Stimulated activated CD4-positive, alpha-beta T cell treated with anti-CD3 and anti-CD28 coated beads, Interleukin-15, amount 100 ng/mL, for 1 hour (primary cell): ENCODE measurements at places on chromosomes 2 and 18.

DNA sequence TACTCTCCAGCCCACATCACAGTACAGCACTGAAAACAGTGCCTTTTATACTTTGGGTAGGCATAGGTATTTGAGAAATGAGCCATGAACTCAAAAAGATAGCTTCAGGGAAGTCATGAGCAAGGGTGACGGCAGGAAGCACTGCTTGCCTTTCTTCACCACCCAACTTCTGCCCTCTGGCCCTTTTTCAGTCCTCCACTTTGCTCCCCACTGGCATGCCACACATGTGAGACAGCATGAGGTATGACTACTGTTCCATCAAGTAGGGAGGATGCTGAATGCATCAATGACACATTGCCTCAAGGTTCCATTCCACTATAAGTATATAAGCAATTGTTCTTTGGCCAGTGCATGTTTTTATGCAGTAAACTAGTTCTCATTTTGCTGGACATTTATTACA is 373.0 kb downstream of the NRXN1 start:
- DNase-seq: no peak

DNA sequence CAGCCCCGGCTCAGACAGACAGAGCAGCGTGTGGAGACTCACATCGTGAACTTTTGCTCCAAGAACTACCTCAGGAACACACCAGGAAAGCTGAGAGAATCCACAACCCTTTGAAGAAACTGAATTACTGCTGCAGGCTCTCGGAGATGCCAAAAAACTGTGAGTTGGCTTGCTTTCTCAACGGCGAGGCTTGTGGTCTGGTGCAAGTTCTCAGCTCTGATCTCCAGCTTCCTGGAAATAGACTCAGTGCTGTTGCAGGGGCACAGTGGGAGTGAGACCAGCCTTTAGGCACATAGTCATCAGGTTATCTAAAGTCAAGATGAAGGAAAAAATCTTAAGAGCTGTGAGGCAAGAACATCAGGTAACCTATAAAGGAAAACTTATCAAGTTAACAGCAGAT is 273.7 kb upstream of the LRATD1 start:
- no peak for DNase-seq

GRCh38 chr2:37471994-37472393 is 127.6 kb downstream of the QPCT start:
- no peak for DNase-seq

DNA sequence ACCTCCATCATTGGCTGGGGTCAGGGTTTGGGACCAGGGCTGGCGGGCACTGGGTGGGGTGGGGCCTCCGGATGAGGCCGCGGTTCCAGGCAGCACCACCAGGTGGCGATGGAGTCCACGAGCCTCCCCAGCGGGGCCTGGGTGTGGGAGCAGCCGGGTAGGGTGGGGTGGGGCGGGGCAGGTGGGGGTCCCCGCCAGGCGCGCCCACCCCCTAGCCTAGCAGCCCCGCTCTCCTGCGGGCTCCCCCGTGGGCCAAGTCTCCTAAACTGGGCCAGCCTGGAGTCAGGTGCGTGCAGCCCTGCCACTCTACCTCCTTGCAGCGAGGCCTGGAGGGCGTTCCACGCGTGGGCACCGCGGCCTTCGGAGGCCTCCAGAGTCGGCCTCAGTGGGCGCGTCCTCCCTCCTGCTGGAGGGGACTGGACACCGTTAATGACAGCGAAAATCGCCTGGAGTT is 187.5 kb downstream of the TWIST2 start:
- peak; percentile 40 for DNase-seq

DNA sequence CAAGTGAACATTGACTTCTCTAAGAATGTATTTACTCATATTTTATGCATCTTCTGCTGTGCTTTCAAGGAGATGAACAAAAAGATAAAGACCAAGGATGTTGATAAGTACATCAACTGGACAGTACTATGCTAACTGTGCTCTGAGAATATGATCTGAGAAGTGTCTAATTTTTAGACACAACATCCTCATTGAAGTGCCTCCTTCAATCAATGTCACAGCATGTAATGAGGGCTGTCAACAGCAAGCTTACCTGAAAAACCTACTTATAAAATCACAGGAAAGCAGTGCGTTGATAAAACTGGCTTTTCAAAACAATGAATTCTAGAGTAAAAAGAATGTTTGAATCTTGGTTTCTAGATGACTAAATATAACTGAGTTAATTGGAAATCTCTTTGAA is 452.9 kb upstream of the DSEL start:
- no peak for DNase-seq

DNA sequence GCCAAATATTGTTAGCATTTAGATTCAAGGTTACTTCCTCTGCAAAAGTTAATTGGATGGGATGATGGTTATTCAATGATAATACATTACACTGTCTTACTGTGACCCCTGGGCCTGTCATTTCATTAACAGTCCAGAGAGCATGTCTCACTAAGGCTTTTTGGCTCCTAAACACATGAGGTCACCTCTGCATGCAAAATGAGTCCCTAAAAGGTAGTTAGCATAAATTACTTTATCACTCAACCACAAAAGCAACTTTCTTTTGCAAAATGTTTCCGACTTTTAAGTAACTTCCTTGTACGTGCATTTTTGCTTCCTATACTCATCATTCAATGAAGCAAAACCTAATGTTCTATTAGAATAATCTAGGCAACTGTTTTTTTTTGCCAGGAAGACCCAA is 16.8 kb upstream of the AGFG1 start:
- no peak for DNase-seq

DNA sequence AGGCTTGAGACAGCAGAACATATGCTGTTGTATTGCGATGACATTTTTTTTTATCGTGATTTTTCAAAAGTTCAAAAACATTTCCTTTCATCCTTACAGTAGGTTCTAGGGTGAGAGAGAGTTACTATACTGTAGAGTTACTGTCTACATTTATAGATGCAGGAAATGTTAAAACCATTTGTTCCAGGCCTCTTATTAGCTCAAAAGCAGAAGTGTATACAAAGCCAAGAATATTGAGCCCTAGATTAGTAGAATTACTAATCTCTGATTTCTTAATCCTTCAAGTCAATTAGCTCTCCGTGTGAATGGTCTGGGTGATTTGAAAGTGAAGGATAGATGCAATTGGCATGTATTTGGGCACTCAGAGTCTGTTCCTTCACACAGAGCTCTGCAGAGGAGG is 73.1 kb downstream of the MAPRE2 start:
- DNase-seq: no peak

DNA sequence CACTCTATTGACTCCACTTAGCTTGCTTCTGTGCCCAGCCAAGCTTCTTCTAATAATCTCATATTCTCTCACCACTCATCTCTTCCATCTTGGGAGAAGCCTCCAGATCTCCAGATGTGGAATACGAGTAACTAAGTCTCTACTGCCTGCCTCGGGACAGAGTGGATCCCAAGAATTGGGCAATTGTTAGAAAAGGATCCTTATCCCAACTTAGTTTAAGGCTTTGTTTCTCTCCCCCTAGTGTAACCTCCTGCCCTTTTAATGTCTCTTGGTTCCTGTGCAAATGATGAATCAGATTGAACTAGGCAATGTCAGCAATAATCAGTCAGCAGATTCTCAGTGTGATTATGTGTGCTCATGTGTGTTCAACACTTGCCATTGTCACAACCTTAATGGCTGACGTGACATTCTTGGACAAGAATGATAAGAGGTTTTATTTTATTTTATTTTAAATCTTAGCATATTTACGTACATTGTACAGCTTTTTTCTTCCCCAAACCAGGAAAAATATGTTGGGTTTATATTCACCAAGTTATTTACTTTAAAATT is 59.7 kb downstream of the MYO3B start:
- no peak for DNase-seq

DNA sequence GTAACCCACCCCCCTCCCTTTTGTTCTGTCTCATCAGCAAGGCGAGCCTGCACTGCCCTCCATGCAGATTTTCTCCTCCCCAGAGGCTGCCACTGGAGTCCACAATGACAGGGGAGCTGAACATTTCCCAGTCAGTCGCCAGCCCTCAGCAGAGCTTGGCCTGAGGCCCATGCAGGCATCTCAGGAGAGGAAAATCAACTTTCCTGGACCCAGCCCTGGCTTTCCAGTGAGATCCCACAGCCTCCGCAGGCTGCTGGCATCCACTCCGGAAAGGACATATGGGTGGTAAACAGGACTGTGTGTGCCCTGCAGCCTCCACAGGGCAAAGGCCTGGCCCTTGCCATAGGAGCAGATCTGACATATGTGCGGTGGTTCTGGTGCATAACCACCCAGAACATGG is 253.8 kb downstream of the TNS1 start:
- no peak for DNase-seq

GRCh38 chr18:7537145-7537544 is 30.0 kb upstream of the PTPRM start:
- DNase-seq: no peak

DNA sequence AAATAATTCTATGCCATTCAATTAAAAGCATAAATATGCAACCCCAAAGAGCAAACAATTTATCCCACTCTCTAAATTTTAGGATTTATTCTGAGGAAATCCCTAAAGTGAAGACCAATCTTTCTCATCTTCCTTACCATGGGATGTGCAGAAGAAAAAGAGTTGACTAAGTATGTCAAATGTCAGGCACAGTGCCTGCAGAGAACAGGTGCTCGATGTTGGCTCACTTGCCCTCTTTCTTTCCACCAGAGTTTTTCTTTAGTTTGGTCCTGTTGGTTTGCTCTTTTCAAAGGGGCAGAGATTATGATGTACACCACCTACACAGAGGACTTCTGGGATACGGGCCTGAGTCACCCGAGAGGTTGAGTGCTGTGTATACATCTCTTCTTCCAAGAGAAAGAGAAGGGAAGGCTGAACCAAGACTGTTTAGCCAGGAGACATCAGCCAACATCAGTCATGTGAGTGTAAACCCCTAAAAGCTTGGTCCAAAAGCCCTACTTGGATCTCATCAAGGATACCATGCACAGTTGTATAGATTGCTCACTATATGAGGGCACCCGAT is 51.7 kb downstream of the SUMO1 start:
- DNase-seq: no peak

- no peak for DNase-seq
These were observed 95.0 kb downstream of the TMEM163 start for GRCh38 chr2:134623796-134624195.

DNA sequence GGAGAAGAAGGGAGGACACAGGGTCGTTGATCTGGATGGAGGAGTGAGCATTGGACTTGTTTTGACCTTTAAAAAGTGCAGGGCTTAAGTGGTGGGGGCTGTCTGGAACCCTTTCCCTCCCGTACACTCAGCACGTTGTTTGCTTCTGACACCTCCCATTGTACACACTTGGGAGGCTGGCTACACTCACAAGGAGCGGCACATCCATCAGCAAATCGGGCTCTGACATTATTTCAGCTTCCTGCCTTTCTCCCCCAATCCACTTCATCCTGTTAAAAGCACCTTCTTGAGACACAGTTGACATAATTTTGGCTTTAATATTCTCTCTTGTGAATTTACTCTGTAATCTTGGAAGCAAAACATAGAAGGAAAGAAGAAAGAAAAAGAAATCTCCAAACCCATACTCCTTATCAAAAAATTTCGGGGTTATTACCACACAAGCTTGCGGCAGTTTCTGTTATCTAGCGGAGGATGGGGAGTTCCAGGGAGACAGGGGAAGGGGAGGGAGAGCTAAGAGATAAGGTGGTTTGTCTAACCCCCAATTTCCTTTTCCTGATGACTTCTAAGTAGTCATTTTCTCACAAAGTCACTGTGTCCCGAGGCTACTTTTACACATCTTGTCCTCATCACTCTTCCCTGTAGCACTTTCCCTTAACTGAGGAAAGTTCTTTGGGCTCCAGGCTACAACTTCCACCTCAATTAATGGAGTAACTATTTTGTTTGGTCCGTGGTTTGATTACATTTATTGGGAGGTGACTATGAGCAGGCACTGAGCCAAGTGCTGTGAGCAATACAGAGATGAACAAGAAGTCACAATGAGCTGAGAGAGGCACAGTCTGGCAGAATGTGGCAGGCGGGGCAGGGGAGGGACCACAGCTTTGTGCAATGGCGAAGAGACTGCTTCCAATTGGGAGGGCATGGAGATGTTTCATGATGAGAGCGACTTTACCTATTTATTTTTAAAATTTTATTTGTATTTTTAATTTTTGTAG is 240.1 kb upstream of the MEX3C start:
- no peak for DNase-seq

- DNase-seq: no peak
These were observed 12.1 kb upstream of the HES6 start for GRCh38 chr2:238251986-238252385.

DNA sequence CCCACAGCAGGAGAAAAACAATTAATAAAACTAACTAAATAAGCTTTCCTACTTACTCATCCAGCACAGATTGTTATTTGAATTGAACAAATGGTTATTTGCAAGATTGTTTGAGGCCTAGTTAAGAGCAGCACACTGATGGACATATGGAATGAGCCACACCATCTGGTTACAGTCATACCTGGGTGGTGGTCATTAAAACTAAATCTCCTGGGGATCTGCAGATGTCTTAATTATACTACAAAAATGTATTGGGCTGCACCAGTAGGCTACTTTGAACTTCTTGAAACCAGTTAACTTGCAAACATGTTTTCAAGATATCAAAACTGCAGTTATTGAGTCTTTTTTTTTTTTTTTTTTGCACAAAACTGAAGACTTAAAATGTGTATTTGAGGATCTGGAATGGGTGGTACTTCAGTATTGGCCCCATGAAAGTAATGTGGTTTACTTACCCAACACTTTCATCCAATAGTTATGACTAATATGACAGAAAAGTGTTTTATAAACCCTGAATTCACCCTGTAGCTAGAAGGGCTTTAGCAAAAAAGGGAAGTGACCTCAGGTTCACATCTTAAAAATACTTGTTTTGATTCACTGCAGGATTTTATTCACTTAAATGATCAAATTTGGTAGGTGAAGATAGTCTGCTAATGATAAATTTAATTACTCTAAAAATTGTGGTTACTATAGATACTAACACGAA is 10.8 kb downstream of the AGFG1 start:
- no peak for DNase-seq

GRCh38 chr2:10920764-10921388 is 9.1 kb downstream of the KCNF1 start:
- DNase-seq: no peak

GRCh38 chr2:10119027-10119325 is 3.6 kb upstream of the RRM2 start:
- DNase-seq: no peak

GRCh38 chr2:232534940-232535651 is 4.4 kb upstream of the CHRNG start:
- no peak for DNase-seq
